Tibial nerve (tissue), 4 donors: ENCODE measurements at places on chromosomes 12 and 14. TPM values are rescaled to one million over a fixed set of nuclear protein-coding genes. Genes with fewer than 3 reads are reported as not detected.
A peak's percentile ranks its signal among the peaks of the same experiment; 100 is the strongest.

DNA sequence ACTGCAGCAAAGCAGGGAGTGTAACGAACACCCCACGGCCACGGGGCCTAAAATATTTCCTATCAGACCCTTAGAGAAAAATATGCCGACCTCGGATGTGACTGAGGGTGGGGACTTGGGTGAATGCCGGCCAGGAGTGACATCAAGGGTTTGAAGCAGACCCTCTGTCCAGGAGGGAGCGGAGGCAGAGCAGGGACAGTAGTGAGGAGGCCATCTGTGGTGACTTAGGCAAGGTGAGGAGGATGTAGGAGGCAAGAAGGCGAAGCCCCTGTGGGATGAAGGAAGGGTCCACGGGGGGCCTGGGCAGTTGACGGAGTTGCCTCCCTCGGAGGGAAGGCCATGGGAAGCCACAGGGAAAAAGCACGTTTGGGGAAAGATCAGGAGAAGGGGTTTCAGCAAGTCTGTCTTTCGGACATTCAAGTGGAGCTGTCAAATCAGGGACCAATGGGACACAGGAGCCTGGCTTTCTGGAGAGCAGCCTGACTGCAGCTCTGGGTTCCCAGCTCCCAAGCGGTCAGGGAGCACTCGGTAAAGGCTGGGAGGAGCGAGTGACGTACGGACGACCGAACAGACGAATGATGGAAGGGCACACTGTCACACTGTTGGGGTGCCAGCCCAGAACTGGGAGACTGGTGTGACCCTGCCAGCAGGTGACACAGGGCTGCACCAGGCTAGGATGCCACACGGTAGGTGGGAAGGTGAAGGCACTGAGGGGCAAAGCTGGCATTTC, 74.3 kb downstream of the MOK start:
- DNase-seq: no peak

GRCh38 chr12:12616512-12617310, 5.0 kb downstream of the CREBL2 start:
- no peak for DNase-seq

- no peak for DNase-seq
Observed at GRCh38 chr12:42585841-42586216, 3.7 kb downstream of the PRICKLE1 start.

Gene TAS2R8
- not detected for total RNA-seq

Gene DLGAP5
- not detected for total RNA-seq

GRCh38 chr14:77043177-77043983, 14.9 kb upstream of the IRF2BPL start:
- peak; percentile 71 for DNase-seq

GRCh38 chr12:48237162-48237561, 34.1 kb upstream of the OR10AD1 start:
- no peak for DNase-seq

DNA sequence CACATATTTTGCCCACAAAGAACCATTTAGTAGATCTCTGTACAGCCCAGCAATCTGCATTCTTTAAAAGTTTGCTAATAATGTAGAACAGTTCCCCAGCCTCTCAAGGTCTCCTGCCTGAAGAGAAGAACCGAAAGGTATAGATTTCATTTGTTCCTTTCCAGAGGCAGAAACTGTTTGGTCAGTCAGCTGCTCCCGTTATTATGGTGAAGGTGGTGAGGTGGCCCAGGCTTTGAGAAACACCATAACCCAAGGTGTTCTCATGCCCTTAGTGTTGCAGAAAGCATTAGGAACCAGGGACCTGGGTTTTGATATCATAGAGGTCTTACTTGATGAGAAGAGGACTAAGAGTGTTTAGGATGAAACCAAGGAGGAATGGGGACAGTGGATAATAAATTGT, 65.3 kb downstream of the SUSD6 start:
- DNase-seq: no peak

Gene SLC10A1
- not detected for total RNA-seq

GRCh38 chr12:69061574-69061973, 128.6 kb upstream of the CPM start:
- no peak for DNase-seq

Gene PTPN6
- total RNA-seq: 27.3 TPM
